ENCODE measurements at places on chromosomes 6 and 20. TPM values are rescaled to one million over a fixed set of nuclear protein-coding genes. Genes with fewer than 3 reads are reported as not detected.

OXT gene
- total RNA-seq, result not detected

LAMA4 gene
- 156 TPM for total RNA-seq

PHACTR3 gene
- total RNA-seq, result 23.5 TPM

TCF15 gene
- 1.8 TPM for total RNA-seq

NRSN2 gene
- 35.4 TPM for total RNA-seq

SRMS gene
- not detected for total RNA-seq

MEP1A gene
- total RNA-seq, result 0.06 TPM

KCNK5 gene
- 7.5 TPM for total RNA-seq

TRIM40 gene
- total RNA-seq, result not detected

SEL1L2 gene
- not detected for total RNA-seq

SAPCD1 gene
- 9.5 TPM for total RNA-seq

DNA sequence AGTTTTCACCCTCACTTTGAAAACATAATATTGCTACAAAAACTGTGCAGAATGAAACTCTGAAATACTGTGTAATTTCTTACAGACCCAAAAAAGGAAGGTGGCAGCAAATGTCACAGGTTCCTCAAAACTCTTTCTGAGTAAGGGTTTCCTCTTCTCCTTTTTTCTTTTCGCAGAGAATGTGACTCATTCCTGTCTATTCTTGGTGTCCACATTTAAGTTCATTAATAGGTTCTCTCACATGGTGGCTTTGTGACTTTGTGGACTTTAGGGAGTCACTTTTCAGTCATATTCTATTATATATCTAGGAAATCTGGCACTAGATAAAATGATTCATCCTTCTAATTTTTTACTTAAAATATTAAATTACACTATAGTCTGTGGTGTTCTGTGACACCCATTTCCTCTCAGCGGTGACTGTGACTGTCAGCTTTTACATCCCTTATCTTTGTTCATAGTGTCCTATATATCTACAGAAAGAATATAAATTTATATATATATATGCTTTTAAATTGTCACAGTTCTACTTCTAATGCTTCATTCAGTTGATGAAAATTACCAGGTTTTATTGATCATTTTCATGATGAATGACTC lies 126.8 kb upstream of the HCRTR2 start:
- no peaks in the 10 kb centered on the region for H3K4me1 ChIP-seq
- H3K27me3 ChIP-seq, result no peaks in the 10 kb centered on the region
- no peak overlapping the region for H3K4me3 ChIP-seq
- H3K27ac ChIP-seq, result no peak overlapping the region

- peaks cover 3% of the 10 kb centered on the region for H3K4me1 ChIP-seq
- no peaks in the 10 kb centered on the region for H3K36me3 ChIP-seq
- DNase-seq, result no peak
These were observed 20.4 kb downstream of the MAFB start for GRCh38 chr20:40668449-40669228.

- H3K36me3 ChIP-seq, result no peaks in the 10 kb centered on the region
- H3K4me1 ChIP-seq, result peaks cover 5% of the 10 kb centered on the region
- DNase-seq, result no peak
- H3K27ac ChIP-seq, result no peak overlapping the region
These were observed 66.1 kb downstream of the JPH2 start for GRCh38 chr20:44120676-44121425.

DNA sequence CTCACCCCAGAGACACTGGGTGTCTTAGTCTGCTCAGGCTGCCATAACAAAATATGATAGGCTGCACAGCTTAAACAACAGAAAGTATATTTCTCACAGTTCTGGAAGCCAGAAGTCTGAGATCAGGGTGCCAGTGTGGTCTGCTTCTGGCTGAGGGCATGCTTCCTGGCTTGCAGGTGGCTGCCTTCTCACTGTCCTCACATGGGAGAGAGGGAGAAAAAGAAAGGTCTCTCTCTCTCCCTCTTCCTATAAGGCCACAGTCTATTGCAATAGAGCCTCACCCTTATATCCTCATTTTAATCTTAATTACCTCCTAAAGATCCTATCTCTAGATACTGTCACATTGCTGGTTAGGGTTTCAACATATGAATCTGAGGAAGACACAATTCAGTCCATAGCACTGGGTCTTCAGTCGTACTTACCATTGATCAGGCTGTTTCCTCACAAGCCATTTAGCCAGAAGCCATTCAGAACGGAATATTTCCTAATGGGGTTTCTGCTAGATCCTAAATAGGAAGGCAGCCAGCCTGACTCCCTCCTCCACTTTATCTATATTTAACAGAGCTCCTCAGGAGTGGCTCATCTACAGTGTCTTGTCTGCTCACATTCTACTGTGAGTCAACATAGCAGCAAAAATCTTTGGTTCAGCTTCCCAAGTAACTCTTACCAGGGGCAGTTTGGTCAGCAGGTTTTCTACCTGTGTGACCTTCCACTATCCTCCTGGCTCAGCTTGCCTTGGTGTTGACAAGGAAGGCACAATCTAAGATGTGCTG lies 42.2 kb downstream of the CD164 start:
- H3K4me3 ChIP-seq, result no peak overlapping the region
- H3K27ac ChIP-seq, result no peak overlapping the region
- no peaks in the 10 kb centered on the region for H3K4me1 ChIP-seq
- no peaks in the 10 kb centered on the region for H3K27me3 ChIP-seq

GRCh38 chr20:49741977-49742376 lies 28.3 kb upstream of the B4GALT5 start:
- no peaks in the 10 kb centered on the region for H3K4me1 ChIP-seq
- no peaks in the 10 kb centered on the region for H3K36me3 ChIP-seq
- H3K27me3 ChIP-seq, result no peaks in the 10 kb centered on the region
- H3K4me3 ChIP-seq, result no peak overlapping the region
- DNase-seq, result no peak
- H3K27ac ChIP-seq, result no peak overlapping the region

GRCh38 chr20:48681873-48682426 lies 145.8 kb downstream of the PREX1 start:
- H3K4me3 ChIP-seq, result no peak overlapping the region
- no peaks in the 10 kb centered on the region for H3K27me3 ChIP-seq
- DNase-seq, result no peak
- H3K27ac ChIP-seq, result no peak overlapping the region
- H3K36me3 ChIP-seq, result peaks cover 54% of the 10 kb centered on the region

GRCh38 chr20:50127587-50128519 lies 14.9 kb upstream of the UBE2V1 start:
- H3K27me3 ChIP-seq, result no peaks in the 10 kb centered on the region
- no peak overlapping the region for H3K27ac ChIP-seq
- H3K36me3 ChIP-seq, result peaks cover 74% of the 10 kb centered on the region
- H3K4me1 ChIP-seq, result peaks cover under 1% of the 10 kb centered on the region
- H3K4me3 ChIP-seq, result no peak overlapping the region
- DNase-seq, result no peak

- H3K4me3 ChIP-seq, result no peak overlapping the region
- no peak for DNase-seq
- H3K4me1 ChIP-seq, result no peaks in the 10 kb centered on the region
- no peaks in the 10 kb centered on the region for H3K27me3 ChIP-seq
- no peaks in the 10 kb centered on the region for H3K36me3 ChIP-seq
- H3K27ac ChIP-seq, result no peak overlapping the region
These were observed 70.4 kb downstream of the THBS2 start for GRCh38 chr6:169183233-169183632.

DNA sequence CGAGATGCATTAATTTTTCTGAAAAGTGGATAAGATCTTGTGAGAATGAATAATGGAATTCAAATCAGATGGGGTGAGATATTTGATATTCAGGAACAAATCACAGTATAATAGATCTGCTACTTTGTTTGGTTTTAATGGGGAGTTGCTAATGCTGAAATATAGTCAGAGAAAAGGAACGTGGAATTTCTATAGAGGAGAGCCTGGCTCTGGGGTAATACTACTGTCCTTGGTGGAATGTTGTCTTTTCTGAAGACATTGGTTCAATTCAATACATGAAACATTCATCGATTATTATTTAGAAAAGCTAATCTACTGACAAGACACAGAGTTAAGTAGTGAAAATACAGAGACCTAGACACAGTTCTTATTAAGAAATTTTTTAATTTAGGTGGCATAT lies 108.6 kb downstream of the ESR1 start:
- no peaks in the 10 kb centered on the region for H3K27me3 ChIP-seq
- H3K4me1 ChIP-seq, result no peaks in the 10 kb centered on the region
- H3K4me3 ChIP-seq, result no peak overlapping the region
- H3K36me3 ChIP-seq, result no peaks in the 10 kb centered on the region
- DNase-seq, result no peak

- H3K4me1 ChIP-seq, result no peaks in the 10 kb centered on the region
- H3K27me3 ChIP-seq, result no peaks in the 10 kb centered on the region
- DNase-seq, result no peak
- H3K27ac ChIP-seq, result no peak overlapping the region
- H3K4me3 ChIP-seq, result no peak overlapping the region
- peaks cover 18% of the 10 kb centered on the region for H3K36me3 ChIP-seq
These were observed 166.8 kb upstream of the SLC22A16 start for GRCh38 chr6:110643175-110643574.

- H3K4me3 ChIP-seq, result no peak overlapping the region
- no peaks in the 10 kb centered on the region for H3K36me3 ChIP-seq
- no peaks in the 10 kb centered on the region for H3K4me1 ChIP-seq
- DNase-seq, result no peak
- no peak overlapping the region for H3K27ac ChIP-seq
These were observed 45.0 kb downstream of the TSHZ2 start for GRCh38 chr20:53017206-53017605.

- H3K27me3 ChIP-seq, result no peaks in the 10 kb centered on the region
- DNase-seq, result no peak
These were observed 31.2 kb upstream of the MAPK13 start for GRCh38 chr6:36098920-36099647.

- H3K4me1 ChIP-seq, result peaks cover 10% of the 10 kb centered on the region
- no peaks in the 10 kb centered on the region for H3K27me3 ChIP-seq
- no peak overlapping the region for H3K4me3 ChIP-seq
- H3K27ac ChIP-seq, result no peak overlapping the region
- no peak for DNase-seq
- peaks cover 52% of the 10 kb centered on the region for H3K36me3 ChIP-seq
These were observed 163.2 kb downstream of the SYCP2 start for GRCh38 chr20:59770270-59770669.

DNA sequence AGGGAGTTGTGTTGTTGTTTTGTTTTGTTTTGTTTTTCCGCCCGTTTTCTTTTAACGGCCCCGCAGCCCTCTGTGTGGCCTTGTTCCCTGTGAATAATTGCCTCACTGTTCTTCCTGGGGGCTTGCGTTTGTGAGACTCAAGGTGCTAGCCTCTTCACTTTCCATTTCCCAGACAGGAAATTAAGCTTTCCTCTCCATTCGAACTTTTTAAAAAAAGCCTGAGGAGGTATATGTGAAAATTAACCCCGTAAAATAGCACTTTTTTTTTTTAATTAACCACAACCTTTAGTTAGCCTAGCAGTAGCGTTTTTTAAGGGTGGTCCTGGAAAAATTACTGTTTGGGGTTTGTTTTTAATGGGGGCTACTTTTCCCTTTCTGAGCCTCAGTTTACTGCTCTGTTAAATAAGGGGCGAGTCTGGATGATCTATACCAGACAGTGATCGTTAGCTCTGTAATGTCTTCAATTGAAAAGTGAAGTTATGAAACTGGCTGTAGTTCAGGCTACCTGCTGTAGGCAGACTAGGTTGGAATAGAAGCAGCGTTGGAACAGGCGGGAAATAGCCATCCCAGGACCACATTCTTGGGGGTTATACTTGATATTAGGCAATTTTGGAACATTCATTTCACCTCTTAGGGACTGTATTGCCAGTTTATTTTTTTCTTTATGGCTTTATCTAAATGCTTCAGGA lies 1.7 kb downstream of the STX16 start:
- peak overlapping the region; percentile 97 for H3K27ac ChIP-seq
- no peaks in the 10 kb centered on the region for H3K27me3 ChIP-seq
- no peak for DNase-seq
- peaks cover 21% of the 10 kb centered on the region for H3K4me1 ChIP-seq
- H3K4me3 ChIP-seq, result peak overlapping the region; percentile 98

GRCh38 chr20:47487175-47487917 lies 14.3 kb upstream of the NCOA3 start:
- H3K27ac ChIP-seq, result no peak overlapping the region
- no peaks in the 10 kb centered on the region for H3K4me1 ChIP-seq
- DNase-seq, result no peak
- H3K4me3 ChIP-seq, result no peak overlapping the region
- H3K36me3 ChIP-seq, result no peaks in the 10 kb centered on the region

GRCh38 chr6:3428700-3429099 lies 28.1 kb downstream of the SLC22A23 start:
- H3K4me1 ChIP-seq, result peaks cover 19% of the 10 kb centered on the region
- no peak overlapping the region for H3K27ac ChIP-seq
- H3K27me3 ChIP-seq, result no peaks in the 10 kb centered on the region
- H3K36me3 ChIP-seq, result no peaks in the 10 kb centered on the region
- no peak overlapping the region for H3K4me3 ChIP-seq
- no peak for DNase-seq

DNA sequence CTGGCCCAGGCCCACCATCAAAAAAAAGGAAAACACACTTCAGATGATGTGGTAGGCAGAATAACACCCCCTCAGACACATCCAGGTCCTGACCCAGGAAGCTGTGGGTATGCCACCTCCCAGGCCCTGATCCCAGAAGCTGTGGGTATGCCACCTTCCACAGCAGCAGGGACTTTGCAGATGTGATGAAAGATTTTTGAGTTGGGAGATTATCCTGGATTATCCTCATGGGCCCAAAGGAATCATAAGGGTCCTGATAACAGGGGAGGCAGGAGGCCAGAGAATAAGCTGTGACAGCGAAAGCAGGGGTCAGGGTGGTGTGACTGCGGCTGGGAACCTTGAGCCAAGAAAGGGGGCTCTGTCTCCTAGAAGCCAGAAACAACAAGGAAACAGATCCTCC lies 55.0 kb downstream of the BMP7 start:
- no peak overlapping the region for H3K4me3 ChIP-seq
- no peak for DNase-seq
- peaks cover 36% of the 10 kb centered on the region for H3K4me1 ChIP-seq
- H3K36me3 ChIP-seq, result peaks cover 30% of the 10 kb centered on the region

- H3K4me3 ChIP-seq, result no peak overlapping the region
- H3K36me3 ChIP-seq, result peaks cover 10% of the 10 kb centered on the region
- no peak for DNase-seq
- H3K27me3 ChIP-seq, result no peaks in the 10 kb centered on the region
- no peak overlapping the region for H3K27ac ChIP-seq
- H3K4me1 ChIP-seq, result no peaks in the 10 kb centered on the region
These were observed 8.0 kb downstream of the MMUT start for GRCh38 chr6:49454787-49455709.

DNA sequence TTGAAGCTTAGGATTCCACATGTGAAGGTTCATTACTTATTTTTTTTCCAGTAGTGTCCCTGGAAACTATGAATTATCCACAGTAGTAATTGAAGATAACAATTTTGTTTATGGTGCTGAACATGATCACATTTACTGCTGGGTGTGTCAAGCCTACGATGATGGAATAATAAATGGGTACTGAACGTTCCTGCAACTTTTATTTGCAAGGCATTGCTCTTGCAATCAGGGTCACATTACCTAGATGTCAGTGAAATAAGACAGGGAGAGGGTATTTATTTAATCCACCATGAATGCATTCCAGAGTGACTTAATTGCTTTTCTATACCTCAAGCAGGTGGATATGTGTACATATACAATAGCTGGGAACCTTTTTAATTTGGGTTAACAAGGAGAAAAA lies 27.0 kb upstream of the MLIP start:
- H3K4me1 ChIP-seq, result no peaks in the 10 kb centered on the region
- DNase-seq, result no peak
- H3K36me3 ChIP-seq, result no peaks in the 10 kb centered on the region
- H3K27ac ChIP-seq, result no peak overlapping the region
- H3K4me3 ChIP-seq, result no peak overlapping the region
- H3K27me3 ChIP-seq, result no peaks in the 10 kb centered on the region
